HT1080 (cell line): ENCODE measurements at places on chromosomes 1 and 21.
A peak's percentile ranks its signal among the peaks of the same experiment; 100 is the strongest.

GRCh38 chr1:27292106-27292505, 29.9 kb upstream of the TMEM222 start:
- DNase-seq = peak; percentile 68

DNA sequence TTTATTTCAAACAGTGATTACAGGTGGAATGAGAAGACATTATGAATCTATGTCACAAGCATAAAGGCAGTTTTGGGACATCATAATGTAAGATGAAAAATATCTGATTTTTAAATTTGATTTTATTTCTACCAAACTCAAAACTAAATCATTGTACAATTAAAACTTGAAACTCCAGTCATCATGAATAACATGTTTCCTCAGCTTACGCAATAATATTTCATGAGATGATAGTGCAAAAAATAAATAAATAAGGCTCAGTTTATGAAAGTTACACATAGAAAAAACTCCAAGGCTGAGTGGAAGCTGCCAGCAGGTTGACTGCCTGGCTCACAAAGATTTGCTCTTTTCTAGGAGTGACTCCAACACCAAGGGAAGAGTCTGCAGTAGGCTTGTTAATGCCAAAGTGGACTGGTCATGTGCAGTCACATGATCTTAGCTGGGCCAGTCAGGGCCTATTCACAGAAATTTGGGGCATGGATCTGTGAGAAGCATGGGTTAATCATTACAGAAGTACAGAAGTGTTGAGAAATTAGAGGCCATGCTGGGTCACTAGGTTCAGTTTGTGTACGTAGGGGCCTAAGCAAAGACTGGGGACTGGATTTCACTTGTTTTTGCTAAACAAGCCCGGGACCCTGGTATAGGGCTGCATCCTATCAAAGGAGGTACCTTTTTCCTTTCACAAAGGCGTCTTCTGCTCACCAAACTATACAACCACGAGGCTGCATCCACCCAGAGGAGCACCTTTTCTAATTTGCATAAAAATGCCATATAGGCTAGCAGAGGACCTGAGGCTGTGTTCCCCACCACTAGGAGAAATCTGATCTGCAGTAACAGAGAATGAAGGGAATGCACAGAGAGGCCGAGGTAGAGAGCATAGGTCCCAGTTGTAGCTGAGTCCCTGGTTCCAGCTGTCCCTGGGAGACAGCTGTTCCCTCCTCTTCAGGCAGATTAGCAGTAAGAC, 4.9 kb upstream of the ABCA4 start:
- DNase-seq = no peak

DNA sequence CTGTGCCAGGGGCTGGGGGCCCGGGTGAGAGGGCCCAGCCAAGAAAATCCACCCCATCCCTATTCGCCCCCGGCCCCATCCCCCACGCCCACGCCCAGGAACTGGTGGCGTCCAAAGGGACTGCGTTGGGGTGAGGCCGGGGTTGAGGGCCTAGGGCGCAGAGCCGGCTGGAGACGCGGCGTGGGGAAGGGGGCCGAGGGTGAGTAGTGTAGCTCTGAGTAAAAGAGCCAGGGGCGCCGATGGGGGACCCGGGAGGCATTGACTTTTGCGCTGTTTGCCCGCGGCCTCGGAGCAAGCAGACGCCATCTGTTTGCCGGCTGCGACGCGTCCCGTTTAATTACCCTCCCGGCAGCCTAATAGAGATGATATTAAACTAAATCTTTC, 3.5 kb upstream of the DMRTA2 start:
- DNase-seq = no peak

DNA sequence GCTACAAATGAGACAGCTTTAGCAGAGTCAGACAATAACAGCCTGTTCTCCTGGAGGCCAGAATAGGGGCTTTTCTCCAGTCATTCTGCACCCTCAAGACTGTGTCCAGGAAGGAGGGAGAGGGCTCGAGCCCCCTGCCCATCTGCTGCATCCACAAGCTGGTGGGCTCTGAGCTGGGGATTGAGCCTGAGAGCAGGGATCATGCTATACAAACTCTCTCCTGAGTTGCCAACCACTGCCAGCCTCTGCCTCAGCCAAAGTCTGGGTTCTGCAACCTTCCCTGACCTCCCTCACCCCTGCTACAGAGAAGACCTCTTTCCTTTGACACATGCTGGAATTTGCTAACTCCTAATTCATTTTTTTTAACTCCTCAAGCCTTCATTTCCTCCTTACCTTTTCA, 14.8 kb upstream of the PPM1J start:
- DNase-seq = no peak

GRCh38 chr1:117809764-117810163, 119.7 kb downstream of the GDAP2 start:
- DNase-seq = no peak

DNA sequence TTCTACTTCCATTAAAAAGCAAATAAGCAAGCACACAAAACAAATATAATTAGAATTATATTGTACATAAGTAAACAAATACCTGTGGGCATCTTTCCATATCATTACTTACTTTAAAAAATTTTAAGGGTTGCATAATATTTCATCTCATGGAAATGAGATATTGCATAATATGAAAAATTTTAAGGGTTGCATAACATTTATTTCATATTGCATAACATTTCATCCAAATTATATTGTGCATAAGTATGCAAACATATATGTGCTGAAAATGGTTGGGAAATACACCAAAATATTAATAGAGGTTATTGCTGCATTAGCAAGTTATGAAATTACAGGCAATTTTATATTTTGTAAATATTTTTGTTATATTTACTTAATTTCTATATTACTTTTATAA, 213.7 kb downstream of the KCNH1 start:
- no peak for DNase-seq

DNA sequence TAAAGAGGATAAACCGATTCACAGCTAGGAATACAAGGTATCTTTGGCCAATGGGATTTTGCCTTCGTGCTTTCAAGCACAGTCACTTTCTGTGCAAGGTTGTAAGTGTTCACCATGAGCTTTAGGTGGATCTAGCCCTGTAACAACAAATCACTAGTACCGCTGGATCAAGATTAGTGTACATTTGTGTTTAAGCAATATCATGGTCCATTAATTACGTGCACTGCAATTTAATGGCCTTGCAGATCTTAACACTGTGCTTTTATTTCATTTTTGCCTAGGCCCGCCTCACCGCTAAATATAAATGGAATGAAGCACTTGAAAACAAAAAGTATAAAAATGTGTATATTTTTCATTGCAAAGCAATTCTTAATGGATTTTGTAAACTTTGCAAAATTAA, 461.1 kb downstream of the DSCAM start:
- DNase-seq = no peak

DNA sequence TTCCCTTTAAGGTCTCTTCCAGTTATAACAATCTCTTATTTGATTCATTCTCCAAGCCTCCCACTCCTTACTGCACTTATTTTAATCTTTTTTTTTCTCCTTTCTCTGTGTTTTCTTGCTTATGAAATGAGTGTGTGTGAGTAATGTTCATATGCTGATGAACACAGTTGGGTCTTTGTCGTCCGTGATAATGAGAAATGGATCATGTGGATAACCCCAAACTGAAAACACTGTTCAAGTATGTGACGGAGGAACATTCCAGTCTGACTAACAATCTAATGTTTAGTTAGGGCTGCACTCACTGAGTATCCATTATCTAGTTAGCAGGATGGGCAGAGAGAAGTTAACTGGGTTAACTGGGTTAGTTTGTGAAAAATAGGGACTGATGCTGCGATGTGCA, 253.1 kb upstream of the DUSP10 start:
- peak; percentile 41 for DNase-seq

GRCh38 chr1:117544509-117545109, 61.2 kb upstream of the TENT5C start:
- DNase-seq = no peak

DNA sequence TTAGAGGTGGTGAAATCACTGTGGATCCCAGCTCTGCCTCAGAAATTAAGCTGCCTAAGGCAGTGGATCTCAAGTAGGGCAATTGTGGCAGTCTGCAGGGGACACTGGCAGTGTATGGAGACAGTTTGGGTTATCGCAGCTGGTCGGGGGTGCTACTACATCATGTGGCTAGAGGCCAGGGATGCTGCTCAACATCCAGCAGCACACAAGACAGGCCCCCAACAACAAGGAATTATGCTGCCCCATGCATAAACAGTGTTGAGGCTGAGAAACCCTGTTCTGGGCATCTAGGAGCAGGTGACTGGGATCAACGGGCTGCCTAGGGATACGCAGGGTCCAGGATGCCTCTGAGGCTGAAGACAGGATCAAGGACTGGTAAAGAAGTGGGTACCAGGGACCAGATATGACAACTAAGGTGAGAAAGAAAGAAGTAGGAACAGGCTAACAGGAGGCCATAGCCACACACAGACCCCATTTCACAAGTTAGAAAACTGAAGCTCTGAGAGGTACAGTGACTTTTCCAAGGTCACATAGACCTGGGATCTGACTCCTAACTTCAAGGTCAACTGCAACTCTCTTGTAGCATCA, 8.7 kb downstream of the BATF3 start:
- DNase-seq = no peak

DNA sequence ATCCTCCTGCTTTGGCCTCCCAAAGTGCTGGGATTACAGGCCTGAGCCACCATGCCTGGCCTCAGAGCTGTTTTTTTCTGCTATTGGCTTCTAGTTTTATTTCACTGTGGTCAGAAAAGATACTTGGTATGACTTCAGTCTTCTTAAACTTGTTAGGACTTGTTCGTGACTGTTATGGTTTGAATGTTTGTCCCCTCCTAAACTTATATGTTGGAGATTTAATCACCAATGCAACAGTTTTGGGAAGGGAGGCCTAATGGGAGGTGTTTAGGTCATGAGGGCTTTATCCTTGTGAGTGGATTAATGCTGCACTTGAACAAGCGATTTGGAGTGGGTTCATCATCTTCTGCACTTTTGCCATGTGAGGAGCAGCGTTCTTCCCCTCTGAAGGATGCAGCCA, 24.5 kb upstream of the SOD1 start:
- no peak for DNase-seq

- DNase-seq = no peak
Observed at GRCh38 chr1:201763455-201764140, 65.4 kb upstream of the IPO9 start.

GRCh38 chr1:204959374-204959773, 83.6 kb upstream of the CNTN2 start:
- DNase-seq = no peak
